ENCODE measurements at places on chromosomes 11 and 22.

- no peak for DNase-seq
Observed at GRCh38 chr11:13463779-13464290, 813 bp upstream of the BTBD10 start.

GRCh38 chr11:73612601-73613140 lies 14.8 kb upstream of the FAM168A start:
- peak; percentile 31 for DNase-seq

DNA sequence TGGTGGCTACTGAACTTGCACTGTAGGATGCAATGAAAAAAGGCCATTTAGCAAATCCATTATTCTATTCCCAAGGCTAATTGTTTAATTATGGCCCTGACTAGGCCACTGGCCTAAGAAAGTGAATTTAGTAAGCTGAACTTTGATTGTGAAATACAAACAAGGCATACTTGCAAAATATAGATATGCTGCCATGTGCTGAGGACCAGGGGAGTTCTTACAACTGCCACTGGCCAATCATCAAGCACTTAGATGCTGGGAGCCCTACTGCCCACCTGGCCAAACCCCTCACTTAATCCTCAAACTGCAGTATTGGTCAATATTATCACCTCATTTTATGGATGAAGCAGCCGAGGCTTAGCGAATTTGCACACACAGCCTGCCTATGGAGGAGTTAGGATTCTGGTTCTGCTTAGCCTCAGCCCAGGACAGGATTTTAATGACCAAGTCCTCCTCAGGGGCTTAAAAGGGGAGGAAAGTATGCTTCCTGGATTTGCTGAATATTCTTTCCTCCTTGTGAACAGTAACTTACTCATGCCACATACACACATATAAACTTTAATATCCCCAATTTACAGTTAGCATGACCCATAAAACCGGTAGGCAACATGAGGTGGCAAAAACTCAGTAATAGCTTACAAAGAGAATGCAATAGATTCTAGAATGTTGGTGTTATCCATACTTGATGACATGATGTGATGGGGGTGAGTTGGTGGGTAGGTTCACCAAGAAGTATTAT lies 39.3 kb downstream of the CD44 start:
- DNase-seq = no peak

DNA sequence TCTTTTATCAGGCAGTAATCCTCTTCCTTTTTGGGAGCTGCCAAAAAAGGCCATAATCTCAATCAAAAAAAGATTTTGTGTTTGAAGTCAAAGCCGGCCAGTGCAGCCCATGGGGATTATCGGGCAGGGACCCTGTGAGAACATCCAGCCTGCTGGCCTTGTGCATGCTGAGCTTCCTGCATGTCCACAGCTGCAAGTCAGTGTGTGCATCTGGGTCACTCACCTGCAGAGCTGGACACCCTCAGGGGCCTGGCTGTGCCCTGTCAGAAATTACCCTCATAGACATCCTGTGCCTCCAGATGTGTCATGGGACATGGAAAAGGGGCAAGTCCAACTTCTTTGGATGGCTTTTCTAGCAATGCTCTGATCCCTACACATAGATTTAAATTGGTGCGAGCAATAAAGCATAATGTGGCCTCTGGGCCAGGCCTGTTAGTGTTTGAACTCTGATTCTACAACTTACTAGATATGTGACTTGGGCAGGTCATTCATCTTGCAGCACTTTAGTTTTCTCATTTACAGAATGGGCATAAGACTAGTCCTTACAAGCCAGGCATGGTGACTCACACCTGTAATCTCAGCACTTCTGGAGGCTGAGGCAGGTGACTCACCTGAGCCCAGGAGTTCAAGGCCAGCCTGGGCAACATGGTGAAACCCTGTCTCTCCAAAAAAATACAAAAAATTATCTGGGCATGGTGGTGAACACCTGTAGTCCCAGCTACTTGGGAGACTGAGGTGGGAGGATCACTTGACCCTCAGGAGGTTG lies 81.6 kb upstream of the LARGE1 start:
- DNase-seq = no peak

DNA sequence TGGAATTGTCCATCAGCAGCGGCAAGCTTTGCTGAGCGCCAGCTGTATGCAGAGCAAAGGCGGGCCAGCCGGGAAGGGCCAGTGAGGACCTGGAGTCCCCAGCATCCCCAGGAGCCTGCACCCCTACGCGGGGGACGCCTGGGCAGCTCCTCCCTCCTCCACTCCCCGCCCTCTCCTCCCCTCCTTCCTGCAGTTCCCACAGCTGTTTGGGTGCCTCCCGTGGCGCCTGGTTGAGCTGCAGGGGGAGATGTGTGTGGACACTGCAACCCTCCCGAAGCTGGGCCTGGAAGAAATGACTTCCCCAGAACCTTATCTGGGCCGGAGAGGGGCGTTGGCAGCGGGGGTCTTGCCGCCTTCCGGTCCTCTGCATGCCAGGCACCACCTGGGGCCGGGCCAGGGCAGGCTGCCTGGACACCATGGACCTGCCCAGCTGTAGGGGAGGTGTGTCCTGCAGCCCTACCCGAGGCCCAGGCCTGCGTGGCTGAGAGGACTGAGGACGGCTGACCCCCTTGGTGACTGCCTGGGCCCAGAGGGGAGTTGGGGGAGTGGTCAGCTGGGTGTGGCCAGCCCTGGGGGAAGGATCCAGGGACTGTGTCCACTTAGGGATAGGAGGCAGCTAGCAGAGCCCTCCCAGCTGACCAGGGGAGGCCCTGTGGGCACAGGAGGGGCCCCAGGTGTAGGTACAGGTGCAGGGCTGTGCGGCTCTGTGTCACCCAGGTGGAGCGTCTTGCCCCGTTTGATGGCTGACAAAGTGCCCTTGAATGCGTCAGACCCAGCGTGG lies 16.8 kb upstream of the MUC6 start:
- DNase-seq = no peak
